ENCODE measurements at places on chromosomes 1 and 21.

GRCh38 chr1:11684070-11684469 is 3.1 kb upstream of the MAD2L2 start:
- DNase-seq = no peak

GRCh38 chr1:11473491-11474034 is 5.4 kb upstream of the DISP3 start:
- DNase-seq = no peak

GRCh38 chr1:5692664-5693063 is 299.6 kb downstream of the NPHP4 start:
- DNase-seq = no peak

DNA sequence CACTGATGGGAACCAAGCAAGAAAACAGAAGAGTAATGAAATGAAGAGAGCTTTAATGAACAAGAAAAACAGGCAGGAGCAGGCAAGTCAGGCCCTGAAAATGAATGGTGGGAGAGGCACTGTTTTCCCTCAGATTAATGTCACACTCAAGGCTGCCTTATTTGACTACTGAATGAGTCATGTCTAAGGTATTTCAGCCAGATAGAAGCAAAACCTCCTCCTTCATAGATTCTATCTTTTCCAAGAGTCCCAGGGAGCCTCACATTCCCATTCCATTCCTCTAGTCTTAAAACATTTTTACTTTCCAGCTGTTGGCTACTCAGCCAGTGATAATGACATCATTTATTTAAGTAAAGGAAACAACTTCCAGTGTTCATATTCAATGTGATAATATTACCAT is 228.4 kb upstream of the NRIP1 start:
- peak; percentile 74 for DNase-seq

DNA sequence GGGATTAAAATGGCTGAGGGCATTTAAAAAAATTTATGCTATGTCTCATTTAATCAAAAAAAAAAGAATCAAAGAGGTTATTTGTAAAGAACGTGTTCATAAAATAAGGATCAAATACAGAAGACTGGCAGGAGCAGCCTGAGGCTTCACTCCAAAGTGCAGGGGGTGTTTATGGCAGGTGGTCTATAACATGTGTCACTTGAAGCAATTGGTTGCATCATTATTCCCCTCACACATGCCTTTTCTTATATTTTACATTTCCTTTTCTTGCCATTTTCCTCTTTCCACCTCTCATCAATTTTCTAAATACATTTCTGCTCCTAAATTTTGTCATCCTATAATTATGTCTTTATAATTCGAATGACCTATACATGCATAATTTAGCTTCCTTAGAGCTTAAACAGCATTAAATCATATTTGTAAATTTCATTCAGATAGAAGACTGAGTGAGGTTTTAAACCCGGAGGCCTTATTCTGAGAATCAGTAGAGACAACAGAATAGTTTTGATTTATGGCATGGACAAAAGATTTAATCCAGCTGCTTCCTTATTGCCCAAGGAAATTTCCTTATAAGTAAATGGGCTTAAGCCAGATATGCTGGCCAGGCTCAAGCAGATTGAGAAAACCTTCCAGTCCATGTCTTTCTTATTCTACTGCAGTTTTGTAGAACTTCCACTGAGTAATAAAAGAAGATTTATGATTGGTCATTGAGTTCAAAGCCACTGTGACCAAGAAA is 322.8 kb downstream of the TGFB2 start:
- DNase-seq = no peak

GRCh38 chr1:21857142-21857839 is 45.2 kb downstream of the LDLRAD2 start:
- no peak for DNase-seq

DNA sequence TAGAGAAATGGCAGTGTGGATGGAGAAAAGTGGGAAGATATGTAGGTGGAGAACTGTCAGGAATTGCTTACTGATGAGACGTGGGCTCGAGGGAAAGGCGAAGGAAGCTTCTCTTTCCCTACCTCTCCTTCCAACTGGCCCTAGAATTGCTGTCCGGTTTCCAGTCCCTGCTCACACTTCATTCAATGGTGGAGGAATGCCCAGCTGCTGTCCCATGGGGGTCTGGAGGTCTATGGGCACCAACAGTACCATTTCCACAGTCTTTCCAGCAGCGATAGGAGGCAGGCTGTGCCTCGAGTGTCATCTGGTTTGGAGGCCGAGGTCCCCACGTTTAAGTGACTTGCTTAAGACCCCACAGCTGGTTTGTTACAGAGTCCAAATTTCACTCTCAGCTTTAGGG is 31.5 kb upstream of the CD1D start:
- no peak for DNase-seq
